ENCODE measurements at places on chromosomes 2 and 18.

GRCh38 chr2:15042801-15043217 is 410.3 kb downstream of the LRATD1 start:
- no peak for DNase-seq

- no peak for DNase-seq
Measured at GRCh38 chr18:31830686-31831085, 70.0 kb upstream of the SLC25A52 start.

DNA sequence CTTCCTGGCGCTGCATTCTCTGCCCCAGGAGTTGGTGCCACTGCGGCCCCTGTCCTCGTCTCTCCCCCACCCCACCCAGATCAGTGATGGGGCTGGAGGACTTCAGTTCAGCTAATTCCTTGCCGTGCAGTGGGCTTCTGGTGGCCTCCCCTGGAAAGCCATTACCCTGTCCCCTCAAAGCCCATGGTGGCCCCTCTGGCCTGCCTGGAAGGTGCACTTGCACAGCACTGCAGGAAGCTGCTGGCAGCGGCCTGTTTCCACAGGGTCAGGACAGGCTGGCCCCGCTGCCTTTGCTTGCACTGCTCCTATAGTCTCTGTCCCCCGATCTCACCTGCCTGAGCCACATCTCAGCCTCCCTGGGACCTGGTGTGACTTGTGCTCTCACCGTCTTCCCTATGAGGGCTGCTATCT is 105.1 kb downstream of the USP40 start:
- no peak for DNase-seq

DNA sequence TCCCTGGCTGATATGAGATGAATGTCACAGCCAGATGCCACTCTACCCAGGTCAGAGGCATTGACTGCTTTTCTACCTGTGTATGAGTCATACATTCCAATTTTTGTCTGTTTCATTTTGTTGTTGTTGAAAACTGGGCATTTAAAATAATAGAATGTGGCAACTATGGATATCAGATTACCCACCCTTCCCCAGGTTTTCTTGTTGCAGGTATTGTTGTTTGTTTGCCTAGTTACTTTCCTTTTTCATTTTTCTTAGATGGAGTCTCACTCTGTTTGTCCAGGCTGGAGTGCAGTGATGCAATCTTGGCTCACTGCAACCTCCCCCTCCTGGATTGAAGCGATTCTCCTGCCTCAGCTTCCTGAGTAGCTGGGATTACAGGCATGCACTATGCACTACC is 70.2 kb downstream of the LRRC30 start:
- no peak for DNase-seq

GRCh38 chr2:134401789-134402188 is 147.9 kb downstream of the MGAT5 start:
- DNase-seq, result no peak

- DNase-seq, result peak; percentile 68
Measured at GRCh38 chr2:206800506-206801417, 35.4 kb downstream of the FASTKD2 start.

- DNase-seq, result no peak
Measured at GRCh38 chr2:47631306-47631705, 151.6 kb upstream of the MSH6 start.

GRCh38 chr2:224432003-224432579 is 30.2 kb upstream of the FAM124B start:
- DNase-seq, result no peak

GRCh38 chr18:24048261-24048660 is 33.7 kb downstream of the TTC39C start:
- no peak for DNase-seq

- no peak for DNase-seq
Measured at GRCh38 chr2:149422337-149422990, 92.1 kb downstream of the LYPD6 start.

GRCh38 chr2:6441800-6442199 is 423.9 kb downstream of the CMPK2 start:
- no peak for DNase-seq

DNA sequence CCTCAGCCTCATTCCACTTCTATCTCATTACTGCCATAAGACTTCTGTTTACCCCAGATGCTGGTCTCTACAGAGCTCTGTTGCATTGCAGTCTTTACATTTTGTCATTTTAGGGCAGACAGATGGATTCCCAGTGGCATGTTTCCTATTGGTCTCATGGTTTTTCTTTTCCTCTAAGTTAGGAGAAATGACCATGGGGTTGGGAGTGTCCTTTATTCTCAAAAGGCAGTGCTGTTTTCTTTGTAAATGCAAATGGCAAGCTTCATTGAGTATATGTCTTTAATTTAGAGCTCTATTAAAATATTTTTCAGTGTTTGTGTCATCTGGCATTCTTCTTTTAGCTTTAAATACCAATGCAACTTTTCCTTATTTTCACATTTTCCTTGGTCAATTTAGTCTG is 57.0 kb downstream of the MSTN start:
- no peak for DNase-seq

GRCh38 chr2:145815933-145816332 is 1296.0 kb upstream of the ZEB2 start:
- DNase-seq, result no peak

- no peak for DNase-seq
Measured at GRCh38 chr18:13267431-13267873, 48.9 kb downstream of the LDLRAD4 start.

DNA sequence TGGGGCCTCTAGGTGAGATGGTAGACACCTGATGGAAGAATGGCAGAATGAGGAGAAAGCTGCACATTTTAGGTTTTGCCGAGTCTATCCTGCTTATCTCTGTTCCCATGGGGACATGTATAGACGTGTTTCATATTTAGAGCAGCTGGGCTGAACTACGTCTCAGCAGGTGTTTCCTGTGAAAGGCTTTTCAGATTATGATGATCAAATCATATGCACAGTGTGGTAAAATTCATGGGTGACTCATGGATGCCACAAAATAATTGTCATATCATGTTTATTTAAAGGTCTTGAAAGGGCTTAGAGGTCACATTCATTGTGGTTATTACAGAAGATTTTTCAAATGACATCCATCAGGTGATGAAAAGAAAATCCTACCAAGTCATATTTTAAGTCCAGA is 90.5 kb downstream of the ICOS start:
- DNase-seq, result no peak

GRCh38 chr2:99942561-99943347 is 199.6 kb downstream of the AFF3 start:
- no peak for DNase-seq

GRCh38 chr18:49708662-49709346 is 104.5 kb downstream of the ACAA2 start:
- no peak for DNase-seq

GRCh38 chr2:18637196-18637595 is 47.8 kb upstream of the NT5C1B start:
- no peak for DNase-seq

GRCh38 chr2:105621038-105621437 is 123.7 kb upstream of the NCK2 start:
- no peak for DNase-seq

DNA sequence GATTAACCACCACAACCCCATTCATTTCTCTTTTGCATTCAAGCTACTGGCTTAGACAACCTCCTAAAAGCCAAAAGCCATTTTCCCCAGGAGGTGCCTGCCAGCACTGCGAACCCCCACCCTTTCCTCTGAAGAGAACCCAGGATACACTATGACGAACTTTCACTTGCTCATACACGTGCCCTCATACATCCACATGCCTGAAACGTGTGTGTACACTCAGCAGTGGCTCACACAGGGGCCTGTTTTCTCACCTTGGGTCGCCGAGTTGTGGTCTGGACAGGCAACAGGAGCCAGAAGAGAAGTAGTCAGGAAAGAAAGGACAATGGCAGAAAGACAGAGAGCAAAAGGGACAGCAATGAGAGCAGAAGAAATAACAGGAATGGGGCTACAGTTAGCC is 7.4 kb downstream of the DCTN1 start:
- DNase-seq, result no peak

GRCh38 chr18:8036551-8036950 is 469.4 kb downstream of the PTPRM start:
- DNase-seq, result no peak

DNA sequence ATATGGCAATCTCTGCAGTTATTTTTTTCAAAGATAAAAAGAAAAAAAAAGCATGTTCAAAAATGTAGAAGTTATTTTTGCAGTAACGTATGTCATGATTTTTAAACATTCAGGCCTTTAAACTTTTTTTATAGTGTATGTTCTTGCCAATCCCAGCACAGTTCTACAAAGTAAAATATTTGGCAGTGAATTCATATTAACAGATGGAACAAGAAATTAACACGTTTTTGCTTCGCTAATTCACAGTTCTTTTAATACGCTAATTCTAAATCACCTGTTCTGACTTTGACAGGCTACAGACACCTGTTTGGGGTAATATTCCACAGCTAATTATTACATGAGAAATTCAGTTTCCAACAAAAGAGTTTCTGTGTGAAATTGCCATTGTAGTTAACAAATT is 183.2 kb downstream of the ARHGAP15 start:
- DNase-seq, result no peak

DNA sequence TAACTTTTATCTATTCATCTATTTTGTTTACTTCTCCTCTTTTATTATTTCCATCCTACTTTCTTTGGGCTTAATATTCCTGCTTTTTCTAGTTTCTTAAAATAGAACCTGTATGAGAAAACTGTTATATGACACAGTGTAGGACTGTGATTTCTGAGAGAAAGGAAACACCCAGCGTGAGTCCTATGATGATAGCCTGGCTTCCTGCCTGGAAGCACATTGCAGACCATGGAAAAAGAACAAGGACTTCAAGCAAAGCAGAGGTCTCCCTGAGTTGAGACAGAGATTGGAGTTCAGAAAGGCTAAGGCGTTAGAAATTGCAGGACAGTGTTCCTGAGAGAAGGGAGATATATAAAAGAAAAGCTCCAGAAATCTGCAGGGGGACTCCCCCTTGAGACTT is 7.8 kb downstream of the RBM44 start:
- peak; percentile 2 for DNase-seq

- no peak for DNase-seq
Measured at GRCh38 chr18:2146092-2146491, 425.2 kb downstream of the METTL4 start.

DNA sequence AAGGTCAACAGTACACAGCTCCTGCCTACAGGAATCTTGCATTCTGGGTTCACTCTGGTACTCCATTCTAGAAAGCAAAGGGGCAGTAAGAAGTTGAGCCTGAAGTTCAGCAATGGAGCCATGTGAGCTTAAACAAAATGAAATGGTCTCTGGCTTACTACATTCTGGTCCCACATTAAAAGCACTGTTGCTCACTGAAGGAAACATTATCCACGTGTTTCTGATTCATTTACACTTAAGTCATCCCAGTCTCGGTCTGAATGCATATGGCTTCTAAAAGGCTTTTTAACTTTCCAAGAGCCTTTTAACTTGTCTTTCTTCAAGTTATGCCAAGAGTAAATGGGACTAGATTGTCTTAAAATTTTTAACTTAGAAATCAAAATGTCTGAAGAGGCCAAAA is 177.8 kb downstream of the LNPK start:
- DNase-seq, result no peak

GRCh38 chr18:50071397-50071796 is 123.5 kb downstream of the MYO5B start:
- DNase-seq, result no peak

DNA sequence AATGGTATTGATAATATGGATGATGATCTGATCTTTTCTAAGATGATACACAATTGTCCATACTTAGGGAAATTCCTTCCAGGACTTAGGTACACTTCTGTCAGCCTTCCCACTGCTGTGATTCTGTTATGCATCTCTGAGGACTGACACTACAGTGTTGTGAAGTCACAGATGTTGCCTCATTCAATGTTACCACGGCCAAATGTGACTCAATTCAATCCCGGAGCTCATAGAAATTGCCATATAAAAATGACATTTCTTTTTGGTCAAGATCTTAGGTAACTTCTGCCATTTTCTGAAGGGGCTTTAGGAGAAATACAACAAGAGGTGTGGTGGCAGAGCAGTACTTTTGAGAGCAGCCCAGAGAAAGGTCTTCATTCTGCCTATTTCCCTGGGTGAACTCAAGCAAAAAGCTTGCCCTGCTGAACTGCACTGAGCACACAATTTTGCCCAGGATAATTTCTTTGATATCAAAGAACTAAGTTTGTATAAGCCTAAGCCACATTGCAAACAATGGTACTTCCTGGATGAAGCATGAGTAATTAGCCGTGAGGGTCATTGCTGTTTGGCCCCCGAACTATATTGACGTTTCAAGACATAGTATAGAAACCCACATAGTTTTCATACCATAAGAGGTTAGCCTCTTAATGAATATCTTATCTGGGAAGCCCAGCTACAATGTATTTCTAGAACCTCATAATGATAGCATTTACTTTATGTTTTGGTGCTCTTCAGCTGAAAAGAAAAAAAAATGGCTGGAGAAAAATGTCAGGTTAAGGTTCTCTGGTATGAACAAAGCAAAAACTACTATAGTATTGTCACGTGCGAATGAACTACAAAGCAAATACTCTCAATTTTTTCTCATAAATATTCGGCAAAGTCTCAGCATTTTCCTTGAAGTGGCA is 437.4 kb downstream of the MEIS1 start:
- no peak for DNase-seq

- no peak for DNase-seq
Measured at GRCh38 chr18:33581856-33582255, 3.8 kb downstream of the ASXL3 start.

GRCh38 chr18:59954241-59954640 is 54.4 kb downstream of the PMAIP1 start:
- DNase-seq, result no peak

DNA sequence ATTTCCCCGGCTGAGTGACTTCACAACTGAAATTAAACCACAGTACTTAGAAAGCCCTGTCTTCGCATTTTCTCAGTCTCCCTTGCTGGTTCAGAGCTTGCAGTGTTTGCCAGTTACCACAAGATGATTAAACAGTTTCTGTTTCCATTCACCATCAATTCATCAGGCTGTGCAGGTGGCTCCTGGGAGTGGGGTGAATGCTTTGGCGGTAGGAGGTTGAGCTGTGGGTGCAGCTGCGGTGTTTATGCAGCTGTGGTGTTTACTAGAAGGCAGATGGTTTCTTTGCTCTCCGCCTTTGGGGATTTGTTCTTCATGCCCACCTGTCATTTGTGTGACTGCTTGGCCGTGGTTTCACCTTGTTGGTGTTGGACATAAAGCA is 16.1 kb downstream of the ACOXL start:
- peak; percentile 78 for DNase-seq

DNA sequence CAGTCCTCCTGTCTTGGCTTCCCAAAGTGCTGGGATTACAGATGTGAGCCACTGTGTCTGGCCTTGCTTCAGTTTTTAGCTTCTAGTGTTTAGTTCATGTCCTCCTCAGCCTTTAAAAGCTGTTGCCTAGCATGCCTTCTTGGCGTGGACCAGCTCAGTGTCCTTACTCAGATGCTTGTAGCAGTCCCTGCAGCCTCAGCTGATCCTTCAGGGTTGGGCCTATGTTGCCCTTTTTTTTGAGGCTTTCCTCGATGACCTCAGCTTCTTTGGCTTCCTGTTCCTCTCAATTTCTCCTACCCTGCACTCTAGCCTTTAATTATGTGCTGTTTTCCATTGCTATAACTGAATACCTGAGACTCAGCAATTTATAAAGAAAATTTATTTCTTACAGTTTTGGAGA is 57.7 kb downstream of the TANC1 start:
- no peak for DNase-seq

All from NCI-H2081 (cell line).